ENCODE measurements at places on chromosomes 1 and 21. TPM values are rescaled to one million over a fixed set of nuclear protein-coding genes. Genes with fewer than 3 reads are reported as not detected.

Gene DFFB
- 5.3 TPM for total RNA-seq

DNA sequence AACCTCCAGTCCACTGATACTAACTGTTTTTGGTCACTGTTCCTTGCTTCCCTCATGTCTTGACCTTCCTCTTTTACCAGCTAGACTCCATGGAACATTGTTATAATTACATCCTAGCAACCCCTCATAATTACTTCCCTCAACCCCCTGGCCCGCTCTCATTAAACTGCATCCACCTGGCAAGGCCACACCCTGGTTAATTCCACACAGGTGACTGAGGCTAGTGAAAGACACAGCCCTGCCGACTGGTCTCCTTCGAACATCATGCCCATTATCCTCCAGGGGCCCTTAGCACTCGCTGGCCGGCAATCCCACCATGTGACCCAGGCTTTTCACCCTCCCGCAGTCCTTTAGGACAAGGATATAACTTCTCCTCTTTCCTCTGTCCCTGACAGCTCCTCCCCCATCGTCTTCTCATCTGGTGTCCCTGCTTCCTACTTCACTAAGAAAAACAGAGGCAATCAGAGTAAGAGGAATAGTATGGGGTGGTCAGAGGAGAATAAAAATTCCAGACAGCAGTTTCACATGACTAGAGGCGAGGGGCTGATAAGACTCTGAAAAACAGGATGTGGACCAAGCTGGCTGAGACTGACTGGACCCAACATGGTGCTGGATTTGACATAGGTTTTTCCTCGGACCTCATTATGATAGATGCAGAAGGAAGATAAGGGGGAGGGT is 8.8 kb upstream of the TENT5B start:
- no peak overlapping the region for H3K27ac ChIP-seq
- H3K27me3 ChIP-seq, result no peaks in the 10 kb centered on the region
- no peaks in the 10 kb centered on the region for H3K36me3 ChIP-seq
- H3K4me1 ChIP-seq, result no peaks in the 10 kb centered on the region
- no peak for DNase-seq

- no peaks in the 10 kb centered on the region for H3K4me1 ChIP-seq
- H3K4me3 ChIP-seq, result no peak overlapping the region
- no peak overlapping the region for H3K27ac ChIP-seq
- no peaks in the 10 kb centered on the region for H3K36me3 ChIP-seq
Observed at GRCh38 chr1:228222548-228222947, 14.7 kb downstream of the OBSCN start.

Gene SAMSN1
- 1.1 TPM for total RNA-seq

DNA sequence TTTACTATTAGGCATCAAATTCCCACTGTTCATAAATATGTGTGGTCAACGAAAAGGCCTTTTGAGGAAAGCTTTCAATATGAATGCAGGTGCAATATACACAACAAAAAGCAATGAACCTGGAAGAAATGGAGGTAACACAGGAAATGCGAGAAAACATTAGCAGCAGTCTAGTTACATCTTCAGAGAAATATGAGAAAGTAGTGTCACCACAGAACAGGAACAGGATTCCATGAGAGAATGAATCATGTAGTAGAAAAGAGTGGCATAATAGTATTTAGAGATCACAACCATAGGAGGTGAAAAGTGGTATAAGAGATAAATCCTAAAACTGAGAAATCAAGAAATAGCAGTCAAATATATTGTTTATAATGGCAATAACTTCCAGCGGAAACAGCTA is 103.7 kb downstream of the AK5 start:
- DNase-seq, result no peak
- no peak overlapping the region for H3K27ac ChIP-seq
- H3K36me3 ChIP-seq, result no peaks in the 10 kb centered on the region
- H3K4me3 ChIP-seq, result no peak overlapping the region
- H3K27me3 ChIP-seq, result no peaks in the 10 kb centered on the region

DNA sequence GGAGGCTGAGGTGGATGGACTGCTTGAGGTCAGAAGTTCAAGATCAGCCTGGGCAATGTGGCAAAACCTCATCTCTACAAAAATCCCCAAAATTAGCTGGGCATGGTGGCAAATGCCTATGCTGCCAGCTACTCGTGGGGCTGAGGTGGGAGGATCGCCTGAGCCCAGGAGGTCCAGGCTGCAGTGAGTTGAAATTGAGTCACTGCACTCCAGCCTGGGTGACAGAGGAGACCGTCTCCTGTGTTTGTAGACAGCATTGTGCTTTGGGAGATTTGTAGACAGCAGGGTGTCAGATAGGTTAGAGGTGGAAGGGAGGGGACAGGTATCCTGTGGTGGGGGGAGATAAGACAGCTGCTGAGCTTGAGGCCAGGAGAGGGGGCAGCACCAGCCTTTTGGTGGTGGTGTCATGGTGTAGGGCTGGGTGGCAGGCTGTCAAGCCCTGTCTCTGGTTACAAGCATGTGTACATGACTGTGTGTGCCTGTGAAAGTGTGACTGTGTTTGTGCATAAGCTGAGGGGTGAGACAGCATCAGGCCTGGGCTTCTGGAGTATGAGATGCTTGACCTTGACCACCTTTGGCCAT is 15.2 kb downstream of the PPFIA4 start:
- no peak overlapping the region for H3K4me3 ChIP-seq
- no peak for DNase-seq
- no peak overlapping the region for H3K27ac ChIP-seq
- H3K36me3 ChIP-seq, result no peaks in the 10 kb centered on the region
- H3K27me3 ChIP-seq, result peaks cover 2% of the 10 kb centered on the region
- H3K4me1 ChIP-seq, result no peaks in the 10 kb centered on the region

GRCh38 chr1:47779613-47780012 is 217.6 kb downstream of the TRABD2B start:
- DNase-seq, result no peak
- no peak overlapping the region for H3K27ac ChIP-seq
- no peaks in the 10 kb centered on the region for H3K4me1 ChIP-seq
- no peak overlapping the region for H3K4me3 ChIP-seq

Gene TSACC
- total RNA-seq, result 58.7 TPM

Gene PKP1
- total RNA-seq, result 82.9 TPM

DNA sequence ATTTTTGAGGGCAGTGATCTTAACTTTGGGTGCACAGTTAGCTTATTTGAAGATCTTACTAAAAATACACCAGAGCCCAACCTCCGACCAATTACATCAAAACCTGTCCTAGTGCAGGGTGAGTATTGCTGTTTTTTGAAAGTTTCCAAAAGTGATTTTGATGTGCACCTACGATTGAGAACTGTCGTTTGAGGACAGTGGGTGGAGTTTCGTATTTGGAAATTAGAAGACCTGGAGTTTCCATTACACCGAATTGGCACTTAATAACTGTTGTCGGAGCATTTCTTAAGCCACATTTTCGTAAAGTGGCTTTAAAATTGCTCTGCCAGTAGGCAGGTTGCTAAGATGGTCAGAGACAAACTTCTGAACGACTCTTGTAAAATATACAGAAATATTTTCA is 1.1 kb downstream of the SOD1 start:
- H3K4me3 ChIP-seq, result peak overlapping the region; percentile 88
- H3K27me3 ChIP-seq, result no peaks in the 10 kb centered on the region
- peak overlapping the region; percentile 82 for H3K27ac ChIP-seq

Gene LRRC53
- not detected for total RNA-seq

- H3K4me3 ChIP-seq, result no peak overlapping the region
- H3K27me3 ChIP-seq, result no peaks in the 10 kb centered on the region
- H3K4me1 ChIP-seq, result peaks cover 17% of the 10 kb centered on the region
Observed at GRCh38 chr1:94039514-94039870, 81.5 kb downstream of the ABCA4 start.

DNA sequence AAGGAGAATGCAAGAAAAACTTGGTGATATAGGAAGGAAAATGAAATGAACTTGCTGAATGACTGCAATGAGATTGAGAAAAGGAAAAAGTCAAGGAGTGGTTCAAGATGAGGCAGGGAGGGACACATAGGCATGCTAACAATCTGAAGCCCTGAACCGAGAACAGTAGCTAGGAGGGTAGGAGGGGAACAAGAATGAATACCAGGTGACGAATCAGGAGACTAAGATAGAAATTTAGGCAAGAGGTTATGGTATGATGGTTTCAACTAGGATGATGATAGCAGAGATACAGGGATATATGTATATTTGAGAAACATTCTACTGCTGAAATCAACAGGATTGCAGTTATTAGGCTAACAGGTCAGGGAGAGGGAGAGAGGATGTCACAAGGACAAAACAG is 44.1 kb downstream of the SMYD3 start:
- H3K27ac ChIP-seq, result no peak overlapping the region
- H3K4me1 ChIP-seq, result no peaks in the 10 kb centered on the region
- H3K36me3 ChIP-seq, result no peaks in the 10 kb centered on the region
- no peak for DNase-seq
- H3K27me3 ChIP-seq, result no peaks in the 10 kb centered on the region

DNA sequence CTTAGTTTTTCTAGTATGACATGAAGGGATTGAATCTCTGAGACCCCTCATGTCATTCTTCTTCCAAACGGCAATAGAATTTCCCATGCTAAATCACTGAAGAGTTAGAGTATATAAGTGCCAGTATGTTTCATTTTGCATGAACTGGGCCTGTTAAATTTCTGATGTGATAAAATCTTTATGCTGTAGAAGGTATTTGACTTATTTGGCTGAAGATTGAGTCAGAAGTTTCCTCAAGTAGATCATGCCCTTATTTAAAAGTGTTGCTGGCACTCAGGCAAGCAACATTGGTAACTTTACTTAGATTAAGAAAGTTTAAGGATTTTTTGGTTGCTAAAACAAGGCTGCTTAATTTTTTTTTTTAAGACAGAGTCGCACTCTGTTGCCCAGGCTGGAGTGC is 13.3 kb downstream of the ATF6 start:
- DNase-seq, result no peak
- no peaks in the 10 kb centered on the region for H3K27me3 ChIP-seq
- no peak overlapping the region for H3K4me3 ChIP-seq
- H3K4me1 ChIP-seq, result no peaks in the 10 kb centered on the region

DNA sequence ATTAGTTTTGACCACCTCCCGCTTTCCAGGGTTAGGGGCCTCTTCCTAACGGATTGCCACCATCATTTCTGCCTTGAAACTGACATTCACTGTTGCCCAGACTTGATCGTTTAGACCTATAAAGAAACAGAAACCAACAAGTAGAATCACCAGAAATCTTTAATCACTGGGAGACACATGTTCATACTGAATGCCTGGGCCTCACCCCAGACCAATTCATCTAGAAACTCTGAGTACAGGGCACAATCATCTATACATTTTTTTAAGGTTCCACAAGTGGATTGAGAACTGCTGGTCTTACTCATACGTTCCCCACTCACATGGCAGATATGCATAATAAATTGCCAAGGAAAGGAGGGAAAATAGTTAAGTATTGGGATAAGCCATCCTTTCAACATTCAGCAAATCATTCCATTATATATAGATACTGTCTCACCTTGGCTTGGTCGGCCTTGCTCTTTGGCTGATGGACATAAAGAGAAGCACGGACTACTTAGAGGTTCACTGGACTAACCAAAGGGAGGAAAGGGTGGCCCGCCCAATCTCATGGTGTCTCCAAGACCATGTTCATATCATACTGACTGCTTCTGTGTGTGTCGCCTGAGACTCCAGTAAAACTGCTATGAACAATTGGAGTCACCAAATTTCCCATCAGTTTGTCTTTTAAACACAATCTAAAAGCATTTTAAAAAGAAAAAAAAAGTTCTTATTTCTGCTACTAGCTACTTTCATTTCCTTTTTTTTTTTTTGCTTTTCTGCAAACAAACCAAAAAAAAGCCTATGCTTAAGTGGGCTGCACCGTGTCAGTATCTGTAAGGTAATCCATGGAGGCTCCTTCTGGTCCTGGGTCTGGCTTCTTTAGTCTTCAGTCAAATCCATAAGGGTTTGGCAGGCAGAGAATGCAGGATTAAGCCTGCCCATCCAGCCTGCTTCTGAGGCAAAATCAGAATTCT is 9.4 kb upstream of the TARBP1 start:
- no peaks in the 10 kb centered on the region for H3K4me1 ChIP-seq
- no peaks in the 10 kb centered on the region for H3K27me3 ChIP-seq
- H3K27ac ChIP-seq, result no peak overlapping the region
- H3K36me3 ChIP-seq, result no peaks in the 10 kb centered on the region
- DNase-seq, result no peak

DNA sequence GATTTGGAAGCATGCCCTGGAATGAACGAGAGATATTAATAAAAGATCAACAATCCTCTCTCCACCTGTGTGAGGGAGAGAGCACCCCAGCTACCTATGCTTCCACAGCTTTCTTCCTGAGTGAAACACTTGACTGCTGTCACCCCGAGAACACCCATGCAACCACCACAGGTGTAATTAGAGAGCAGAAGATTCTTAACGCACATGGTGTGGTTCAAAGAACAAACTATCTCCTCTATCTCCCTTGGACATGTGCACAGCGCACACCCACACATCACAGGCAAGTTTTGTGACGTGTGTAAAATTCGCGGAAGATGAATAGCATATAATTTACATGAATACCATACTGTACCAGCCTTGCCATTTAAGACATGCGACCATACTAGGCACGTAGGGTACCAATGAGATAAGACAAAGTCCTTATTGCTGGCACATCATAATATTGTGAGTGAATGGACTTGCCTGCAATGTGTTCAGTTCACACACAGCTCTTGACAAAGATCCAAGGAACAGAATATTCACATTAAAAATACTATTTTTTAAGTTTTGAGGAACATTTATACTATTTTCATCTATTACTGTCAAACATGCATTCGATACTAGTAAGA is 11.6 kb downstream of the ERRFI1 start:
- peak overlapping the region; percentile 94 for H3K27ac ChIP-seq
- no peak overlapping the region for H3K4me3 ChIP-seq
- peaks cover 26% of the 10 kb centered on the region for H3K4me1 ChIP-seq

Gene ROR1
- total RNA-seq, result 7.3 TPM

- no peak overlapping the region for H3K27ac ChIP-seq
- H3K4me3 ChIP-seq, result no peak overlapping the region
- DNase-seq, result no peak
- peaks cover 2% of the 10 kb centered on the region for H3K27me3 ChIP-seq
Observed at GRCh38 chr1:245407983-245408382, 253.2 kb downstream of the KIF26B start.

DNA sequence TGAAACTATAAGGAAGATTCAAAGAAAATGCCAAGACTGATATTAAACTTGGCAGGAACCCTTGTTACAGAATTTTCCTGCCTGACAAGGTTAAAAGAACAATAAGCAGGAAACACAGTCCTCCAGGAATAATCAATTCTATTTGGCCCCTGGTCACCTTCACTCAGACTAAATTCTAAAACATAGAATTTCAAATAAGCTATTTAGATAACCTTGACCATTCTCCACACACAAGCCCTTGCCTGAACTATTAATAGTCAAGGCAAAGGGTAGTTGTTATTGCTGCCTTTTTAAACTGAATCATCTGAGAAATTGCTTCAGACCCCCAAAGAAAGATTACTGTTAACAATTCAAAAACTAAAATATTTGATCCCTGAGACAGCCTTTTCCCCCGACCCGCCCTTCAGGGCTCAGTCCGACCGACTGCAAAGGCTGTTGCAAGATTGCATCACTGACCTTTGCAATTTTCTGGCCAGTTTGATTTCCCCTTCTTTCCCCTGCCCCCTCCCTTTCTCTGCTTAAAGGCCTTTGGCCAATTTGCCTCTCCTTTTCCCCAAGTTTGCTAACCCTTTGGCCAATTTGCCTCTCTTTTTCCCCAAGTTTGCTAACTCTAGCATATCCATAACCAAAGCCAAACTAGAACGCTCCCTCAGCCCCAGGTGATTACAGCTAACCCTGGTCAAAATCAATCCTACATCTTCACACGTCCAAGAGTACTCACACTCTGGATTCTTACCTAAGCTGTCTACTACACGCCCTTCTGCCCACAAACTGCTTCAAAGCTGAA is 1.4 kb upstream of the G0S2 start:
- no peaks in the 10 kb centered on the region for H3K27me3 ChIP-seq
- no peak overlapping the region for H3K27ac ChIP-seq
- H3K36me3 ChIP-seq, result no peaks in the 10 kb centered on the region
- H3K4me1 ChIP-seq, result no peaks in the 10 kb centered on the region
- no peak for DNase-seq

- no peak overlapping the region for H3K4me3 ChIP-seq
- no peak overlapping the region for H3K27ac ChIP-seq
- no peaks in the 10 kb centered on the region for H3K36me3 ChIP-seq
Observed at GRCh38 chr21:29271927-29272333, 26.8 kb upstream of the BACH1 start.

Gene TUFT1
- 15.2 TPM for total RNA-seq

Measured in prostate gland (tissue), 2 donors.